AG20443 (cell line): ENCODE measurements at places on chromosomes 12 and 14.

DNA sequence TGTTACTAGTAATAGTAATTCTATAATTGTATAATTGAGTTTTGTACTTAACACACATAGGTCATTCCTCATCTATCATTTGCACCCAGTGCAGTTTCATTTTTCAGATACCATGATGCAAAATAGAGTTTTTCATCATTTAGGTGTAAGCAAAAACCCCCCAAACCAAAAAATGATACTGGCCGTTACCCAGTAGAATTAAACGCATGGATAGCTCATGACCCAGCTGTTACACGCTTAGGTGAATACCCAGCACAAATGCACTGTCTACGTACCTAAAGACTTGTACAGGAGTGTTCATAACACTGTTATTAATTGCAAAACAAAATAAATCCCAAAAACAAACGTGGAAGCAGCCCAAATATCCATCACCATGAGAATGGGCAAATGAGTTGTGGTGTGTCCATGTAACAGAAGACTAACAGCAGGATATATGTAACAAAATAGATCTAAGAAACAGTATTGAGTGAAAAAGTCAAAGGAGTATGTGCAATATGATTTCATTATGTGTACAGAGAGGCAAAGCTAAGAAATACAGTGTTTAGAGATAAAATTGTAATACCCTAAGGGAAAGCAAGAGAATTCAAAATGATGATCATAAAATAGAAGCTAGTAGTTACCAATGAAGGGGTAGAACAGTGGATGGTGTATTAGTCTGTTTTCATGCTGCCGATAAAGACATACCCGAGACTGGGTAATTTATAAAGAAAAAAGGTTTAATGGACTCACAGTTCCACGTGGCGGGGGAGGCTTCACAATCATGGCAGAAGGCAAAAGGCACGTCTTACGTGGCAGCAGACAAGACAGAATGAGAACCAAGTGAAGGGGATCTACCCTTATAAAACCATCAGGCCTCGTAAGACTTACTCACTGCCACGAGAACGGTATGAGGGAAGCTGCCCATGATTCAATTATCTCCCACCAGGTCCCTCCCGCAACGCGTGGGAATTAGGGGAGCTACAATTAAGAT is 49.8 kb downstream of the EID3 start:
- no peak for DNase-seq

DNA sequence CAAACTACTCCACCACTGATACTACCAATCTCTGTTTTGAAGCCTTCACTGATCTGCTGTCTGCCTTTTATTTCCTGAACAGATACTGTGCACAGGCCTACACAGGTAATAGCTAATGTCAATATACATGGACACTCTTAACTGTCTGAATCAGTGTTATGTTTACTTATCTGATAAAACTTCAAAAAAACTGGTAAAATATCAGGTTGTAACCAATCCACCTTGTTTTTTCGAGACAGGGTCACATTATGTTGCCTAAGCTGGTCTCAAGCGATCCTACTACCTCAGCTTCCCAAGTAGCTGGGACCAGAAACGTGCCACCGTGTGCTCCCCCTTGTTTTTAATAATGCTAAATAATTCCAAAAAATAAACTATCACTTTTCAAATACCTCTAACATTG is 43.5 kb downstream of the HECTD1 start:
- no peak for DNase-seq

DNA sequence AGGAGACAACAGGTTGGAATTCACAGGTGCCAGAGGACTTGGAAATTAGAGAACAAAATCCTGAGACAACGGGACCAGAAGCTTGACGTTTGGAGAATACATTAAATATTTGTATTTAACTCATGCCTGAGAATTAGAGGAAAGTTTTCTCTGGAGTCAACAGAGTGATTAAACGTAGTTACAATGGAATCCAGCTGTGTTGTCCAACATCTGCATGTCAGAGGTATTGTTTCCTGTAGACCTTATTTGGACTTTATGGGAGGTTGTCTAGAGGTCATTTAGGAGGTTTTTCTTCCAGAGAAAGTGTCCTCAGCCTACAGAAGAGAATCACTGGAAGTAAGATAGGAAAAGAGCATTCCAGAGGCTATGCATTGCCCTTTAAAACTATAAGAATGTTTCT is 45.1 kb upstream of the RERGL start:
- DNase-seq, result no peak

GRCh38 chr14:81314443-81315175 is 85.5 kb downstream of the STON2 start:
- no peak for DNase-seq

GRCh38 chr12:123934829-123935228 is 37.8 kb downstream of the CCDC92 start:
- DNase-seq, result peak; percentile 63

- DNase-seq, result peak; percentile 43
Observed at GRCh38 chr12:94147991-94148738, at the start of gene PLXNC1. PLXNC1 (plus strand) TSS chr12:94148577; CDS start chr12:94148972, 395 bp downstream.

GRCh38 chr14:104494483-104494882 is 85.1 kb upstream of the C14orf180 start:
- no peak for DNase-seq

GRCh38 chr12:58372298-58372697 is 430.9 kb downstream of the ATP23 start:
- no peak for DNase-seq

DNA sequence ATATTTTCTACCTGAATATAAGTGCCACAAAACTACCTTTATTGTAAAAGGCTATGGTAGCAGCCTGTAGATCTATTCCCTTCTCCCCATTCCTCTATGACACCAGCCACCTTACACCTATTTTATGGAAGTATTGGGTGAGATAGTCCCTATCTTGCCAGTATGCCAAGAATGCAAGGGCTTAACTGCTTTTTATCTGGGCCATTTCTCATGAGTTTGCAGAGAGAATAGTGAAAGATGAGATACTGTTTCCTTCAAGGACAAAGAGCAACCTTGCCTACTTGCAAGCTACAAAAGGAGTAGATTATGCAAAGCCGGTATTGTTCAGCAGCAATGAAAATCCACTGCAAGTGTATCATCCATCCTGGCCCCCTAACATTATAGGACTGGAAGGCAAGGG is 1775.6 kb upstream of the SEL1L start:
- DNase-seq, result no peak

GRCh38 chr12:59115526-59115925 is 195.2 kb upstream of the LRIG3 start:
- peak; percentile 71 for DNase-seq

GRCh38 chr12:56749853-56750252 is 2.3 kb downstream of the PRIM1 start:
- no peak for DNase-seq

DNA sequence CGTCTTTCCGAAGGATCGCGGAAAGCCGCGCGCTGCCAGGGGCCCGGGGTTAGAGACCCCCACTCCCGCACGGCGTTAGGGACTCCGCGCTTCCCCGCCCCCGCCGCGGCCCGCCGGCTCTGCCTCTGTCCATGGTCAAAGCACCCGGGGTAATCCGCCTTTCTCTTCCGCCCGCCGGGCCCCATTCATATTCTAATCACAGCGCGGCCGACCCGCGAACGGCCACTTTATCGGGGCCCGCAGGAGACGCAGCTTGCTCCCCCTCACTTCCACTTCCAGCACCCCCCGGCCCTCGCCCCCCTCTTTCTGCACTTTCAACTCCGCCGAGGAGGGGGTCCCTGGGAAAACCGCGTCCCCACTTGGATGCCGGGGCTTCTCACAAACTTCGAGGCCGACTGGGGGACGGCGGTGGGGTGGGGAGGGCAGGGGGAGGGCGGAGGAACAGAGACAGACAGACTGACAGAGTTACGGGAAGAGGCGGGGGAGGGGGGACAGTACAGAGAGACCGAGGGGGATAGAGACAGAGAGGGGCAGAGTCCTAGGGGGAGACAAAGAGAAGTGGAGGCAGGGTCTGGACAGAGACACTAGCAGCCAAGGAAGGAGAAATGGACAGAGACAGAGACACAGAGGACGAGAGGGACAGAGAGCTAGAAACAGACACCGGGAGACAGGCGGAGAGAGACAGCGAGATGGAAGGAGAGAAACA is 1.1 kb upstream of the RFX4 start:
- peak; percentile 71 for DNase-seq

- DNase-seq, result peak; percentile 68
Observed at GRCh38 chr12:120199595-120200306, 1.2 kb downstream of the RPLP0 start.

- no peak for DNase-seq
Observed at GRCh38 chr14:51564460-51564859, 87.2 kb upstream of the FRMD6 start.

DNA sequence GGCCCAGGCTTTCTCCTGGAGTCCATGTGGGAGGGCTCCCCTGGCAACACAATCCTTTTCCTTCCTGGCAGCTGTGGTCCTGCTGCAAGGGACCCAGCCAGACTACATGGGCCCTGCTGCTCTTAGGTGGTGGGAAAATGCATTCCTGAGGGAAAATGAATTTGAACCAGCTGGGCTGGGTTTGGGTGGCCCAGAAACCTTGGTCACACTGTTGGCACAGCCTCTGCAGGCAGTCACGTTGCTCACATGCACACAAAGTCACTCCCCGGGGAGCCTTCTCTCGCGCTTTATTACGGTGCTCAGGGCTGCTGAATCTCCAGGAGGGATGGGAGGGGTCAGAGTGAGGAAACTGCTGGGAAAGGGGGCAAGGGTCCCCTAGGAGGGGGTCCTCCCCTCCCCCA is 17.2 kb downstream of the PLEKHG3 start:
- peak; percentile 83 for DNase-seq

DNA sequence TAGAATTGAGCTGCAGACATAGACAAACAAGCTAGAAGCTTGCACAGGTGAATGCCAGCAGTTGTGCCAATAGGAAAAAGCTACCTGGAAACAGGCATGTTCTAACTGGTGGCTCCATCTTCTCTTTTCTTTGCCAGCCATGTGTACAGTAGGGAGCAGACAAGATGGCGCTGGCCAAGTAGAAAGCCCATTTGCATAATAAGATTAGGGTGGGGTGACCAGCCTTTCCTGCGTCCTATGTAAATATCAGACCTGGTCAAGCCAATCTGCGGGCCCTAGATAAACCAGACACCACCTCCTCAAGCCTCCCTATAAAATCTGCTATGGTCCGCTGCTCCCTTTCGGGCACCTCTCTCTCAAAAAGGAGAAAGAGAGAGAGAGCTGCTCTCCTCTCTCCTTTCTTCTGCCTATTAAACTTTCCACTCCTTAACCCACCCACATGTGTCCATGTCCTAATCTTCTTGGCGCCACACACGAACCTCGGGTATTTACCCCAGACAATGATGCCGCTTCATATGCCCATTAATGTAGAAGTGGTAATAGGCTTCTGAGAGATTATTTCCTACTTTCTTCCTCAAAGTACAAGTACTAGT is 201.0 kb downstream of the SLC25A21 start:
- no peak for DNase-seq

- DNase-seq, result no peak
Observed at GRCh38 chr12:11307143-11307542, 3.1 kb downstream of the PRB4 start.

DNA sequence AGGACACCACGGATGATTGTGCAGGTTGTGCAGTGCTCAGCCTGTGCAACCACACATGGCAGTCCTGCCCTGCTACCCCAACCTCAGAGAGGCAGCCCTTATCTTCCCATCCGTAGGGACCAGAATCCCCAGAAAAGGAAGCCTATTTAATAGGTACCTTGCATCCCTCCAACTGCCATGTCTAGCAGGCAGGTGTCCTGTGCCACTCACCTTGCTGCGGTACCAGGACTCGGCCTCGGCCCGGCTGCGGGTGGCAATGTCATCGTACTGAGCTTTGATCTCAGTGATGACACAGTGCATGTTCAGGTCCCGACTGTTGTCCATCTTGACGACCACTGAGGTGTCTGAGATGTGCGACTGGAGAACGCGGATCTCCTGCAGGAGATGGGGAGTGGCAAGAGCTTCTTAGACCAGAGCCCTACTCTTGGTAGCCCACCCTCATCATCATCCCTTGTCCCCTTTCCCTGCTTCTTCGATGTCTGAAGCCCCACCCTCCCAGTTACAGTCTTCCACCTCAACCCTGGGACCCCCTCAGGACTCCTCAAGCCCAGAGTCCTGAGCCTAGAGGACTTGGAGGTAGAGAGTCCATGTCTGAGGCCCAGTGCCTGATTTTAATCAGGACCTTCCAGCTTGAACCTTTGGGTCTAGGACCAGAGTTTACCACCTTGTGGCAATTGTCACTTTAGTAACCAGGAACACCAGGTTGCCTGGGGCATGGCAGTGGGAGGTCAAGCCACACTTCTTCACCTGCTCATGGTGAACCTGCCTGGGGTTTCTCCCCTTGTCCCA is 20.5 kb downstream of the KRT7 start:
- no peak for DNase-seq

DNA sequence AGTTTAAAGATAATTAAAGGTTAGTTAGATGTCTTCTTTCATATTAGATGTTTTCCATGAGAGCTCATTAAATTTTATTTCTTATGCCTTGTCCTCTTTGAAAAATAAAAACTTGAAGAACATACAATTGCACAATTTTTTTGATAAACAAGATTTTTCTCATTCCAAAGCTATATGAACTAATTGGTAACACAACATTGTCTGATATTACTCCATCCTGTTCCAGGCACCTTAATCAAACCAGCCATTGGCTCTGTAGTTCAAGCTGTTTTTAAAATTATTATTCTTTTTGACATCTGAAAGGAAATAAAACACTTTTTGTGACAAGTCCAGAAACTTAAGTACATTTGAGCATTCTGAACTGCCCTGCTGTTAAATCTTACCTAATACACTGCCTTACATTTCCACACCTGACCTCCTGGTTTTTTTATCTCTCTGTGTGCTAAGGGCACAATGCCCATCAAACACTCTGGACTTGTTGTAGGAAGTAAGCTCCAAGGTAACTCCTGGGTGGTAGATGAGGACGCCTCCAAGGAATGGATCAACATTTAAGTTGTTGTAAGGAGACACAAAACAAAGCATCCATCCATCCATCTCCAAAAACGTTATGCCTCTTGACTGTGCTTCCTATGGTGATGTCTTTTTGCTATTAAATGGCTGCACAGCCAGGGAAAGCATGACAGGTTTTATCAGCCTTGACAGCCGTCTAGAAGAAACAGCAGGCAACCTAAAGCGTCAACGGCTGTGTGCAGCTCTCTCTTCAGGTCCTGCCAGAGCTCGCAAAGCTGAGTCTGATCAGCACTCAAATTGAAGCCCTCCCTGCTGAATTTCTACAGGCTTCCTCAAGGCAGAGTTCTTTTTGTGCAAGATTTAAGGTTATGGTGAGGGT is 449.9 kb upstream of the FLRT2 start:
- DNase-seq, result no peak
